ENCODE measurements at places on chromosomes 12 and 14. TPM values are rescaled to one million over a fixed set of nuclear protein-coding genes. Genes with fewer than 3 reads are reported as not detected.
A peak's percentile ranks its signal among the peaks of the same experiment; 100 is the strongest.

- no peak for DNase-seq
Measured at GRCh38 chr12:100267603-100268281, 765 bp downstream of the SCYL2 start.

DNA sequence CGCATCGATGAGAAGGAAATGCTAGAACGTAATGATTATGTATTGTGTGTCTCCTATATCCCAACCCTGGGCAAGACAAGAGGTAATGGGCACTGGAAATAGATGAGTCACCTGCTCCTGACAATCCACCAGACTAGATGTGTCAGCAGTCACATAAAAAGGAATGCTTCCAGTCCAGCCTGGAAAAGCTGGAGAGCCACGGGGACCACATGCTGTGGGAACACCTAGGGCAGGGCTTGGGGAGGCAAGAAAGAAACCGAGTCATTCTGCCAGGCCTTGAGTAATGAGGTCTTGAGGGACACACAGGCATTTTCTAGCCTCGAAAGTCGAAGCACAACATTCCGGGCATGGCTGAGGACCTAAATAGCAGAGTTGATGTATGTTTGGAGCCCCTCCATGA lies 716.7 kb upstream of the TMEM132C start:
- no peak for DNase-seq

DNA sequence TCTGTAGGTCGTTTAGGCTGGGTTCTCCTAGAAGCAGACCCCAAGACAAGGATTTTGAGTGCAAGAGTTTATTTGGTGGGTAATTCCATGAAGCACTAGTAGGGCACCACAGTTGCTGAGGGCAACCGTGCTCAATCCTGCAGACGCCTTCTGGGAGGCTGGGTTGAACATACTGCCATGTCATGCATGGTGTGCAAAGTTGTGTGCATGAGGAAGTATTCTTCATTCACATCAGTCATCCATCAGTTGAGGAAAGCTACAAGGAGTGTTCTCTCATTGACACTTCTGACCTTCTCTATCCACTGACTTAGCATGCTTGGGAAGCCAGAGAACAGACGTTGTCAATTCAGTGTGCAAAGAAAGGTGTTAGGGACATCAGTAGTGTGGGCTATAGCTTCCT lies 179.2 kb downstream of the PTPN11 start:
- DNase-seq: no peak

- no peak for DNase-seq
Measured at GRCh38 chr12:91958816-91959215, 186.8 kb downstream of the BTG1 start.

DNA sequence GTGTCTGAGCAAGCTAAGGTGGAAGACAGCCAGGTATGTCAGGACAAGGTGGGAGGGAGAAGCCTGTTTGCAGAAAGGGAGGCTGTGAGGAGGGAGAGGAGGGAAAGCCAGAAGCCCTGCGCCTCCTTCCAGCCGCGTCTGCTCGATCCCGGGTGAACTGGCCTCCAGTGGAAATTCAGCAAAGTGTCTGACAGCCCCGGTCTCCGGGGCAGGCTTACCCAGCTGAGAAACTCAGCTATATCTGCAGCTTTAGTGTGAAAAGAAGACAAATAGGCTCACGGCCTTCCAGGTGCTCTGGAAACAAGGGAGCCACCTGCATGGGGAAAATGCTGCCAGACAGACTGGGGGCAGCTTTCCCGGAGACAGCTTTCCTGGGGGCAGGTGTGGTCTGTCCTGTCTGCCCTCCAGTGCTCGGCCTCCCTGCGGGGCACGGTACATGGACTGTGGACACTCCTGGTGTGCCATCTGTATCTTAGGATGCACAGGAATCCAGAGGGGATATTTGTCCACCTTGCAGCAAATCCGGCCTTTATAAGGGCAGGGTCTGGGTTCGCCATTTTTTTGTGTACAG lies 6.3 kb downstream of the RFLNA start:
- no peak for DNase-seq

DNA sequence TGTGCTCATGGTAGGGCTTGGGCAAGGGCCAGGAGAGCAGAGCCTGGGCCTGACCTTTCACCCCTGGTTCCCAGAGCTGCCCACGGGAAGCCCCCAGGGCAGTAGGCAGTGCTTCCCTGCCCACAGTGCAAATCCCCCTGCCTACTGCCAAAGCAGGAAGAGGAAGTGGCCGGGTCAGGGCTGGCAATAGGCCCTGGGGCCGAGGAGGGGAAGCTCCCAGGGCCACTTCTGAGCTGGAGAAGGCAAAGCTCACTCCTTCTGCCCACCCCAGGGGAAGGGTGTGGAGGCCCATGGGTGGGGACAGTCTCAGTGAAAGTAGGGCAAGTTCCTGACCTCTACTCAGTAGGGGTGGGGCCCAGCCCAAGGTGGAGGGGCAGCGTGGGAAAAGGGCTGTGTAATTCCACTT lies 5.4 kb upstream of the NR4A1 start:
- no peak for DNase-seq

GRCh38 chr12:59595883-59596540 lies at the start of gene SLC16A7:
SLC16A7 (plus strand) TSS chr12:59596029; CDS start chr12:59704802, 108,773 bp downstream.
- DNase-seq: no peak

DNA sequence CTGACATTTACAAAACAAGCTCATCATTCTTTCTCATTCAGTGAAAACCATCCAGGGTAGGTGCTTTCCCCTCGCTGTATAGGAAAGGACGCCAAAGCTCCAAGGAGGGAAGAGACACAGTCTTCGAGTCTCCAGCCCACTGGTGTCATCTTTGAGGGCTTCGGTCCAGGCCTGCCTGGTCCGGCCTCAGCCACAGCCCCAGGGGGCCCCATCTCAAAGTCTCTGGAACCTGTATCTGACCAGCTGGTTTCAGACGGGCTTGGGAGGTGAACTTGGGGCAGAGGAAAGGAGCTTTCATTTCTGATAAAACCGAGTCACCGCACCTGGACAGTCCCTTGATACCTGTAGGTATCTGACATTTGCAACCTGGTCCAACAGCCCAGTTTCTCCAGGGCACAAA lies 229.5 kb upstream of the RTL1 start:
- no peak for DNase-seq

COCH gene
- total RNA-seq: 1.8 TPM

DNA sequence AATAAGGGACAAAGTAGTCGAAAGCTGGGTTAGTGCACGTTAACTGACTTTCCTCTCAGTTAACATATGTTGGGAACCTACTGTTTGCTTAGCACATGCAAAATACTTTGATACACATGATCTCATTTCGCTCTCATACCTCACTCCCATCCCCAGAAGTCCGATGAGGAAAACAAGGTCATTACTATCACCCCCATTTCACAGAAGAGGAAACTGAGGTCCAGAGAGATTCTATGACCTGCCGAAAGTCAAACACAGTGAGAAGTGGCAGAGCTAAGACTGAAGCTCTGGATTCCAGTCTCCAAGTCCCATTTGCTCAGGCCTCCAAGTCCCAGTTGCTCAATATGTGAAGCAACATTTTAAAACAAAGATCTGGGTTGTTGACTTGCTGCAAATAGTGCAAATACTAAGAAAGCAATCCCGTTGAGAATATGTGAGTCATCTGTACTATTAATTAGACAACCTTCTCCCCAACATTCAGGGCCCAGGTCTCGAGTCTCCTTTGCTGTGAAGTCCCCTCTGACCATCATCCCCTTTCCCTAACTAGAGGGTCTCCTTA lies 170.6 kb upstream of the PWP1 start:
- no peak for DNase-seq

PEX5 gene
- 27.9 TPM for total RNA-seq

DNA sequence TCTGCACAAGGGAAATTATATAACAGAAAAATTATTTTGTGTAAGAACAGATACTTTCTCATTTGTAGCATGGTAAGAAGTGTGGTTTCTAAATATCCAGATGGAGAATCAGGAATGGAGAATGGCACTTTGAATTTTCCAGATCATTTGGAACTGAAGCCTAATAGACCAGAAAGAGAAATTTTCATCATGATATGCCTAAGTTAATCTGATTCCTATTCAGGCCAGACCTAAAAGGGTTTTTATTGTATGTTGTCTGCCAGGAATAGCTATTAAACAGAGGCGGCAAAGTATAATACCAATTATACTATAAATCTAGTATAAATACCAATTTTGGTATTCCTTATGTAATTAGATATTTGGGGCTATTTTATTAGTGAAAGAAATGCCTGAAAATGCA lies 382.7 kb upstream of the FAR2 start:
- no peak for DNase-seq

- no peak for DNase-seq
Measured at GRCh38 chr14:22952418-22952817, 4.5 kb downstream of the HAUS4 start.

- DNase-seq: no peak
Measured at GRCh38 chr14:102320671-102321455, 1.3 kb downstream of the ZNF839 start.

IL26 gene
- total RNA-seq: not detected

DNA sequence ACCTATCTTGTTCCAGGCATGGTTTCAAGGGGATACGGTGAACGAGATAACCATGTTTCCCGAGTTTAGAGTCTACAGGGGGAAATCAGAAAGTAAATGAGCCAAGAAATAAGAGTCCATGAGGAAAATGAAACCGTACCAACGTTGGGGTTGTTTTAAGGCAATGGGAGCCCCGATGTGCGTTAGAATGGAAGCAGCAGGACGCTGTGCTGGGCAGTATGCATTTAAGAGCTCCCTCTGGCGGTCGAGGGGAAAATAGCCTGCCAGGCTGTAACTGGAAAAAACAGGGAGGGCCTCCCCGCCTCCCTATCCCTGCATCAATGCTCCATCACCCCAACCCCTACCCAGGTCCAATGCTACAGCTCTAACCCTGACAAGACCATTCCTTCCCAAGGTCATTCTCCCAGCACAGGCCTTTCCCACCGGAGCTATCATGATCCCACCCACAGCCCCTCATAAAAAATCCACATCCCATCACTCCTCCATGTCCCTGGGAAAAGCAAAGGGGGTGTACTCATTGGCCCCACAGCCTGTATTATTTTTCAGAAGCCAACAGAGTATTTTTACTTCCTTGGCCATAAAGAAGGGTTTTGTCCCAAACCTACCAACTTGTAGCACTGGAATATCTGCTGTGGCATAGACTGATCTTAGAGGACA lies 226.3 kb upstream of the NOS1 start:
- peak; percentile 5 for DNase-seq

Measured in glomerular endothelial cell (primary cell).